ENCODE measurements at places on chromosomes 3 and 15. TPM values are rescaled to one million over a fixed set of nuclear protein-coding genes. Genes with fewer than 3 reads are reported as not detected.

Gene IL16
- 0.02 TPM for total RNA-seq

Gene KLHL25
- 6.4 TPM for total RNA-seq

Gene PCOLCE2
- total RNA-seq = 6.7 TPM

Gene TP63
- total RNA-seq = not detected
